NCI-H446 (cell line): ENCODE measurements at places on chromosomes 2 and 18.

DNA sequence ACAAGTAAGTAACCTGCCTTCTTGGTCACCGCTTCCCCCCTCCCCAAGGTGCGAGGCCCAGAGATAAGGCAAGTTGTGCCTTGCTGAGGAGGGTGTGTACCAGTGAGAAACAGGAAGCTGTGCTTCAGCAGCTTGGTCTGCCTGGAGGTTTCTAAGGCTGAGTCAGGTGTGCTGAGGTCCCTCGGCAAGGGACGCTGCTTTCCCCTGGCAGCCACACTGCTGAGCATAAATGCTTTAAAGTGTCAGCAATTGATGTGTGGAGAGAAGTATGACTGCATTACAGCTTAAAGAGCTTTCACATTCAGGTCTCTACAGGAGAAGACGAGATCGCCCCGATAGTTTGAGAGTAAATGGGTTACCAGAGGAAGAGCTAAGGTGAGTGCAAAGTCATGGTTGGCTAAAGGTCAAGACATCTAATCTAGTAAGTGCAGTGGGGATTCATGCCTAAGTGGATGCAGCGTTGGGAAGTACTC lies 86.9 kb downstream of the LIMS1 start:
- no peak for DNase-seq

- DNase-seq: no peak
Observed at GRCh38 chr2:187644981-187645380, 90.7 kb upstream of the TFPI start.

DNA sequence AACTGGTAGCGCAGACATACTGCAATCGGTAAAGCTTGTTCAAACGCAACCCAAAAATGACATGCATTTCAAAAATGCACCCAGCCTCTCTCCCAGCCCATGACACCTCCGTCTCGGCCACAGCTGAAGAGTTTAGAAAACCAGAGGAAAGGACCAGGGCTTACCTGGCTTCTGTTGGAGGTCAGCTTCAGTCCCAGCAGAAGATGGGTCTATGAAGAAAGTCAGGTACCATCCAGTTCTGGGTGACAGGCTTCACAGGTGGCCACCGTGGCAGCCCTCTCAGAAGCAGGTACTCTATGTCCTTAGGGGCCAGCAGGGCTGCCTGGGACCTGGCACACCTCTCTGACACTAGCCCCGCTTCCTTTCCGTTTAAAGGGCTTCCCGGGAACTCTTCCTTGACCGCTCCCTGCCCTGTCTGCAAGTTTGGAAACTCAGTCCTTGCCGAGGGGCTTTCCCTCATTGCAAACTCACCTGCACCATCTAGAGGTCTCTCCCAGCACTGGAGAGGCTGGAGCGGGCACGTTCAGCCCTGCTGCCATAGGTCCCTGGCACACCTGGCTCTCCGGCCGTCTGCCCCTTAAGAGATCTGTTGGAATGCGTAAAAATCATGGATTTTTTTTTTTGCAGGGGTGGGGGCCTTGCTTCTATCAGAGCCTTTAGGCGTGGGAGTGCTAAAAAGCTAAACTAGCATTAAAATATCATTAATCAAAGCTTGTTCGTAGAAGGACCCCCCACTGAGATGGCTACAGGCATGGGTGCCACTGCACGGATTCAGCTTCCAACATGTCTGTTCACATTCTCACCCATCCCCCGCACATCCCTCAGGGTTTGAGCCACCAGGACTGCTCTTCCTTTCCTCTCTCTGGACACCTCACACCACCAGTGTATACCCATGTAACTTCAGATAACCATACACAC lies at the start of gene EDAR:
TSS of gene EDAR (minus strand) at position 425 of the 918 bp plus-strand sequence. CDS start 58,206 bp downstream, outside the sequence.
- no peak for DNase-seq

- DNase-seq: no peak
Observed at GRCh38 chr18:65049586-65049985, 701.2 kb upstream of the CDH7 start.

- DNase-seq: no peak
Observed at GRCh38 chr2:23376972-23377371, 8.0 kb upstream of the KLHL29 start.
